ENCODE measurements at places on chromosomes 2 and 18.
A peak's percentile ranks its signal among the peaks of the same experiment; 100 is the strongest.

GRCh38 chr2:117058366-117058765 is 756.1 kb upstream of the DDX18 start:
- DNase-seq: peak; percentile 52

GRCh38 chr2:47083886-47084687 is 71.0 kb downstream of the STPG4 start:
- peak; percentile 70 for DNase-seq

DNA sequence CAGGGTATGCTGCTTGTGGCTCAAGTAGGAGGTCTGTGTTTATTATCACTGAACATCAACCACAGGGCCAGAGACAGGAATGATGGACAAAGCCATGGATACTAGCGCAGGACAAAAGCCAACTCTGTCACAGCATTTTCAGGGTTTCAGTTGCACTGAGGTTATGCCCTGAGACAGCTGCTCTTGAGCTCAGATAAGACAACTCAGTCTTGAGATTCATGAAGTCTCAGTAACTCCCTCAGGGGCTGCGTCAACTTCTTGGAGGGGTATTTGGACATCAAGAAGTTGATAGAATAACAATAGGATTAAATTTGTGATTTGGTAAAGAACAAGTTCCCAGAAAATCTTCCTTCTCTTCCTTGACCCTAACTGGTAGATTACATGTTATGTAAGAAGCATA is 287.0 kb upstream of the SLC14A2 start:
- no peak for DNase-seq

DNA sequence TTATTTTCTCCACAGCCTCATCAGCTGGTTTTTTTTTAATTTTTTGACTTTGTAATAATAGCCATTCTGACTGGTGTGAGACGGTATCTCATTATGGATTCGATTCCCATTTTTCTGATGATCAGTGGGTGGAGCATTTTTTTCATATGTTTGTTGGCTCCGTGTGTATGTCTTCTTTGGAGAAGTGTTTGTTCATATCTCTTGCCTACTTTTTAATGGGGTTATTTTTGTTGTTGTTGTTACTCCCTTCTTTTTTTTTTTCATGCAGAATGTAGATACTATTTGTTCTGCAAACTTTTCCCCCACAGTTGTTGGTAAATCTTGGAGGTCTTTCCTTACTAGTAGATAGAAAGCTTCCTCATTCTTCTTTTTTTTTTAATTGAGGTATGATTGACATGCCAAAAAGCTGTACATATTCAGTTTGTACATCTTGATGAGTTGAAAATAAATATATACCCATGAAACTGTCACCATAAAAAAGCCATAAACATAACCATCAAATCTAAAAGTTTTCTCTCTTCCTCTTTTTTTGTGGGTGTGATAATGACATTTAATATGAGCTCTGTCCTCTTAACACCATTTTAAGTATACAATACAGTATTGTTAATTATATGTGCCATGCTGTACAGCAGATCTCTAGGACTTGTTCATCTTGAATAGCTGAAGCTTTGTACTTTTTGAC is 21.8 kb upstream of the NT5DC4 start:
- DNase-seq: no peak

DNA sequence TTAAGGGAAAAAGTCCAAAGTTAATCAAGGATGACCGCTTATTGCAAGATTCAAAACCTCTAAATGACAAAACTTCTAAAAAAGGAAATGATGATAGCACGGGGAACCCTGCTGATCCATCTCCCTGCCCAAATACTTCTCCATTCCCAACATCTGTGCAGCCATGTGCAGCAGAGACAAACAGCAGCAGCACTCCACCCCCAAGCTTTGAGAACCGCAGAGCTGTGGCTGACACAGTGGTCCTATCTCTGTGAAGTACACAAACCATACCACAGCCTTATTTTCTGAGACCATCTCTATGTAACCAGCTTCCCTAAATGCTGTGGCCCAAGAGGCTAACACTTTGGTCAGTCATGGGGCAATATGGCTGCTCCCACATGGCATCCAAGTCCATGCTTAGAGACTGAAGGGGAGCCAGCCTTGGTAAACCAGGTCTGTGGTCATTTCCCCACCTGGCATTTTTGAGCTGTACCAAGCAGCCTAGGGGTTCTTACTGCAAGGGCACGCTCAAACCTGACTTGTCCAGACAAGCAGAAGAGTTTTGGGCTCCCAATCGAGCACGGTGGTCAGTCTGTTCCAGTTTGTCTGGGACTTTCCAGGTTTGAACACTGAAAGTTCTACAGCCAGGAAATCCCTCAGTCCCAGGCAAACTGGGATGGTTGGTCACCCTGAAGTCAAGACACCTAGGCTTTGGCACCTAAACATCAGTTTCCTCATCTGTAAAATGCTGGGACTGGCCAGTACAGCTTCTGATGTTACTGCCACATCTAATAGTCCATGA is 17.1 kb upstream of the NFE2L2 start:
- DNase-seq: peak; percentile 89

DNA sequence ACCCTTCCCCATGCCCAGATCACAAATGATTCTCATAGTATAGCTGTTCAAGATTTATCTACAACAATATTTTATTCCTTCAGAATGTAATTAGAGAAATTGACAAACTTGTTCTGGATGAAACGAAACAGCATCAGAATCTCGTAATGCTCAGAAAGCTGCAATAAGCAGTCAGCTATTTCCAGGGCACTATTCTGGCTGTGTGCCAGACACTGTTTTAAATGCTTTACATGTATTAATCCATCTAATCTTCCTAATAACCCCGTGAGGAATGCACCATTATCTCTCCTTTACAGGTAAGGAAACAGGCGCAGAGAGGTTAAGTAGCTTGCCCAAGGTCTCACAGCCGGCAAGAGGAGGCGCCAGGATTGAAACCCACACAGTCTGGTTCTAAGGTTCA is 10.1 kb upstream of the LYPD6B start:
- DNase-seq: no peak

GRCh38 chr2:121186261-121186660 is 98.7 kb downstream of the TFCP2L1 start:
- DNase-seq: no peak

DNA sequence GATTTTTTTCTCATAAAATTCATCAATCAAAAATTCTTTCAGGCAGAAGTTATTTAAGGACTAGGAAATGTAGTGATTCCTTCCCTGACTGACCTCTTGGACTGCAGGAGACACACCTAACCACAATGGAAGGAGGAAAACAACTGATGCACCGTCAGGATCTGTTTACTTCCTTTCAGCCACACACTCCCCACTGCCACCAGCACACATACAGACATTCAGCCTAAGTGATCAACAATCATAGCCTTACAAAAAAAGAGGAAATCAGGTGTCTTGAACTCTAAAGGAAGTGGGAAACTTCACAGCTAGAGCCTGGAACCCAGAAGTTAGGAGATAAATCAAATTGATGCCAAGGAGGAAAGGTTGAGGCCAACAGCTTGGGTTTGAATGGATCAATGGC is 213.5 kb upstream of the ACVR2A start:
- DNase-seq: no peak

DNA sequence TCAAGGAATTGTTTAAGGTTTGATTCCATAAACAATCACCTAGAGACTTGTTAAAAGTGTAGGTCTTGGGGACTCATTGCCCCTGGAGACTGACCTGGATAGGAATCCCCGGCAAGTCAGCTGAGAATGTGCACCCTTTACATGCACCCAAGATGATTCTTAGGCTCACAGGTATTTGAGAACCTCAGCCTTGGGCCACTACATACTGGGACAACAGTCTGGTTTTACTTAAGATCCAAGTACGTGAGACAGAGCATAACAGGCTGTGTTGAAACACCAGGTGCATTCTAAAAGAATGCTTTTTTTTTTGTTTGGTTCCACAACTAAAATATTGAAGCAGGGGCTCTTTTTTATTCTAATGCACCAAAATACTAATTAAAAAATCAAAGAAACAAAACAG is 215.8 kb downstream of the TMX3 start:
- DNase-seq: no peak

DNA sequence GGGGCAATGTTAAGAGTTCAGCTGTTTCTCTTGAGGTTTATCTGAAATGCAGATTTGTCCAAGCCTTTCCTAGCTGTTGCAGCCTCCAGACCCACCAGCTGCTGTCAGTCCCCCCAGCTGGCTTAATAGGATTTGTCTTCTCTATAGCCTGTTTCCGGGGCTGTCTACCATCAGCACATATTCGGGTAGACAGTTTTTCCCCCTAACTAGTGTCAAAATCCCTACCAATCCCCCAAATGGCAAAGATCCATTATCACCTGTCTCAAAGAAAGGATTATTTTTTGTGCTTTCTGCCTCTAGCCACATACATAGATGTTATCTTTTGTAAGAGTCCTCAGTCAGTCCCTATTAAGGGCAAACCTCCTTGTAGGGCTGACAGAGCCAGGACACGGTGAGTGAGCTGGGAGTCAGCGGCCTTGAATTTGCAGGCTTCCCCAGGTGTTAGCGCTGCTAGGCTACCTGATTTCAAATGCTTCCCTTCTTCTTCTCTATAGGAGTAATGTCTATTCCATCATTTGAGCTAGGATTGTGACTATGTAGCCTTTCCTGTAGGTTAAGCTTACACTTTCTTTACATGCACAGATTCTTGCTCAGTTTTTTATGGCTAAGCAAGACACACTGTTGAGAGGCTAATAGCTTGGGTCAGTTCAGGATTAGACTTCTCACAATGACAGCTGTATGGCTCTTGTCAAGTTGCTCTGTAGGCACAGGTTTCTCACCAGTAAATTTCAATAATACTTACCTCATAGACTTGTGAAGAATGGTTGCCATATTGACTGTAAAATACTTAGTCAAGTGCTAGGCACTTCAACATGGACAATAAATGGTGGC is 171.1 kb upstream of the UNC80 start:
- DNase-seq: no peak

DNA sequence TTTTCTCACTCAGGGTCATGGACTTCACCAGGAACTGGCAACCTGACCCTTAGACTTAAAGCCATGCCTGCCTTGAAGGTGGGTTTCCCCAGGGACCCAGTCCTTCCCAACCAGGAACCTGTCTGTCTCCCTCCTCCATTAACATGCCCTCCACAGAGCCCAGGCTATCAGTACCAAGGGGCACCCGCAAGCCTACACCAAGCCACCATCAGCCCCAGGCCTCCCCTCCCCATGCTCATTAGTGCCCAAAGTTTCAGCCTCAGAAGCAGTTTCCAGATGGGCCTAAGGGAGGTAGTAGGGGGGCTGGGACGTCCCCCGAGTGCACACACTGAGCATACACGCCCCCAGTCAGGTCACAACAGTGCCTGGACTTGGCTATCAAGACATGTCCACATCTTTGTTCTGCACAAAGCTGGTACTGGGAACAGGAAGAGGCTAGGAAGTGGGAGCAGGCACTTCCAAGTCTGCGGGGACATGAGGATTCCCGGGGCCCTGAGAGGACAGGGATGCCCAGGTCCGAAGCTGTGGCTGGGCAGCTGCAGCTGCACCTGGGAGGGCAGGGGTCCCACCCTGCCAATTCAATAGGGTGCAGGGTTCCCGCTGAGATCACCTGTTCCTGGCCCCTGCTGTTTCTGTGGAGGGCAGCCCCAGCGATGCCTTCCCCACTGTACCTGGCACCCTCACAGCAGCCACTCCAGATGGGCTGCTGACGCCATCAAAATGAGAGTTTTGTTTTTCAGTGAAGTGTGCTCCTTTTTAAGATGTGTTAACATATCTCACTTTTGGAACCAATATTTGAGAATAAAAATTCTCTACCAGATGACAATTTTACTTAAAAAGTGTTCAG is 731.4 kb downstream of the NR4A2 start:
- no peak for DNase-seq

- no peak for DNase-seq
These were observed 75.8 kb downstream of the LNPK start for GRCh38 chr2:175926272-175926671.

GRCh38 chr2:152559008-152559407 is 158.3 kb downstream of the PRPF40A start:
- no peak for DNase-seq

DNA sequence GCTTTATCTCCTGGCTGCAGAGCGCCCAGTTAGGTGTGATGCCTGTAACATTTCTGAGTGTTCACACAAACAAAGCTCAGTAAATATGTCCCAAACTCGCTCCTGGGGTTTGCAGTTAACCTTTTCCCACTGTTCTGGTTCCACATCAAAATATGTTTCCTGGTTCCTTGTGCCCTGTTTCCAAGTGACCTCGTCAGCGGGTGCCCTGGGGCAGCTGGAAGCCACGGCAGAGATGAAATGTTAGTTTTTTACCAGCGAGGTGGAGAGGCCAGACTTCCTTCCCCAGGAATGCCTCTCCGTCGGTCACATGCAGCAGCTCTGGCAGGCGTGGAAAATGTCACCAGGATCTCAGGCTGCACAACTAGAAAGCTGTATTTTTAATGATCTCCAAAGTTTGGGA is 18.2 kb downstream of the NFATC1 start:
- no peak for DNase-seq

DNA sequence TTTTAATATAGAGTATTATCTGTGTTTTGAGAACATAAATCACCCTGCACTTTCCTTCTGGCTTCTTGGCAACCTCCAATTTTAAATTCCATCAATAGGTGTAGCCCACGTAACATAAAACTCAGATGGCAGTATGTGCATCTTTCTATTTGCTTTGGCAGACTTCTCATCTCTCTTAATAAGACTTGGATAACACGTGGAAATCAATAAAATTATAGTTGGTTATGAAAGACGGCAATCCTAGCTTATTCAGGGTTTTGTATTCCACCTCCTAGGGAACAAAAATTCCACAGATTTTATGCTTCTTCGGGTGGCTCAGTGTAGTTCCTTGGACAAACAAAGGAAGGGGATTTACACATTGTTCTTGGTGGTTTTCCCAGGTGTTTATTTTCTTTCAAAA is 299.3 kb downstream of the RND3 start:
- no peak for DNase-seq

DNA sequence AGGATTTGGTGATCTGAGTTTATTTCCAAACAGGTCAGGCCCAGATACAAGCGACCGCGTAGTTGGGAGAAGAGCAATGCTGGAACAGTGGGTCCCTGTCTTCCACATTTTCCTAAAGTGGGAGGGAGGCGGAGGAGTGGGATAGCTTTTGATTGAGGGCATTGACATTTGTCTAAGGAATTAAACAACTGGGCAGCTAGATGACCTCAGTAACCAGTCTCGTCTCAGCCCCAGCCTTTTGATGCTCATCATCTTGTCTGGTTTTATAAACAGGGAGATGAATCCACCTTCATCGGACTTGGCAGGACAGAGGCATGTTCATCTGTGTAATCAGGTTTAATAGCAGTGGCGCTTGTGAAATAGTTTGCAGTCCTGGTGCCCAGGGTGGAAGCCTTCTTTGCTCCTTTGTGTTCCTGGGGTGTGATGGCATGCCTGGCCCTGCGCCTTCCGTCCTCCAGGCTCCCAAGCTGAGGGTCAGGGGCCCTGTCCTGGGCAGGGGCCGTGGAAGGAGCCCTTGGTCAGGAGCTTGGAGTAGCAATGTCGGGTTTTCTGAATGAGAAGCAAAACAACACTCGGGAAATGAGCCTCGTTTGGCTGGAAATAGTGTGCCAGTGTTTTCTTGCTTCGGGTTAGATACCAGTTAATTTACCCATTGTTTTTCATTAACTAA is 193.8 kb downstream of the FAM210A start:
- DNase-seq: no peak

GRCh38 chr2:236682651-236683422 is 113.2 kb downstream of the ACKR3 start:
- no peak for DNase-seq

All from suppressor macrophage treated with lipopolysaccharide for 1 hour (primary cell).